ENCODE measurements at places on chromosomes 7 and 10.

DNA sequence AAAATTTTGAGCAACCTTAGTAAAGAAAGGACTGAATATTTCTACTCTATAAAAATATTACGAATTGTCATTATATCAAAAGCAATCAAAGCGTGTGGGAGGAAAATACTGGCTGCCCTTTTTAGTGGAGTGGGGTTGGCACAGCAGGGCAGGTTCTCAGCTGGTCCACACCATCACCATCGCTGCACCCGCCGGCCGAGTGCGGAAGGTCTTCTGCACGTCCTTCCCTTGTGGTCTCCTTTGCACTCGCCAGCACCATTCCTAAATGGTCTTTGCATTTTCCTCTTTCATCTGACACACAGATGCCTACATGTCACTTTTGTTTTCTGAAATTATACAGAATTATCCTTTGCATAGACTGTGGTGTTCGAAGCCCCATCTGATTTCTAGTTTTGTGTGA is 116.6 kb upstream of the LANCL2 start:
- DNase-seq, result no peak

- DNase-seq, result no peak
Observed at GRCh38 chr10:109993551-109994330, 14.0 kb upstream of the ADD3 start.

- DNase-seq, result no peak
Observed at GRCh38 chr10:90398566-90398965, 459.3 kb downstream of the HTR7 start.

GRCh38 chr10:24969841-24970281 is 17.5 kb upstream of the PRTFDC1 start:
- DNase-seq, result no peak

DNA sequence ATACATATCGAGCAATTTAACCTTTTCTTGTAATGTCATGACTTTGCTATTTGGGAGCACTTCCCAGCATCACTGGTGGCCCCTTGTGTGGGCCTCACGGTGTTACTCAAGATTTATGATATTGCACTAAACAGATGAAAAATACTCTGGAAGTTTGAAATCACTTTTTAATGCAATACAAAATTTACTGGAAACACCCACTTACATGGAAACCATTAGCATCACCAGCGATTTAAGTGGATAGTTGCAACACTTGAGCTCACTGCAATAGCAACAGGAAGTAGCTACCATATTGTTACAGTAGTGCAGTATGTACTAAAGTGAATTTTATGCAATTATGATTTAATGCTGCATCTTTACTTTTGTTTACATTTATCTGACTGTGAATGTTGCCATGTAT is 184.4 kb downstream of the MDFIC start:
- DNase-seq, result no peak

GRCh38 chr10:94035982-94036765 is 42.4 kb downstream of the PLCE1 start:
- peak; percentile 47 for DNase-seq

- no peak for DNase-seq
Observed at GRCh38 chr10:12369982-12370381, 20.6 kb downstream of the CAMK1D start.

DNA sequence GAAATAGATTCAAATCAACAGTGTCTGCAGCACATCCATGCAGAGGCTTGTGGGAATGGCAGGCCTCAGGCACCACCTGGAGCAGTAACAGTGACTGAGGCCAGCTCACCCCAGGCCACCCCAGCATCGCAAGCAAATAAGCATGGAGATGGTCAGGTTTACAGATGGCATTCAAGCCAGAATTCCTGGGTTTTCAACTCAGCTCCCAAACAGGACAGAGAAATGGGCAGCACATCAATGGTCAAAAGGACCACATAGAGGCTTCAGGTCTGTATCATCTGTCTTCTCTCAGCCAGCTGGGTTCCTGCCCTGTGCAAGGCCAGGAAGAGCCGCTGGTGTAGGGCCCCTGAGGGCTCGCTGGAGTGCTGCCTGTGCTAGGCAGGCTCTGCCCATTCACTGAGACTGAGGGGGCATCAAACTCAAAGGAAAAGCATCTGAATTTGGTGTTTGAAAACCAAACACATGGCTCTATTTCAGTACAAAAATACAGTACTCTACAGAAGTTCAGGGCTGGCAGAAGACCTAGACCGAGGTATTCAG is 112.5 kb downstream of the KMT2E start:
- DNase-seq, result no peak

DNA sequence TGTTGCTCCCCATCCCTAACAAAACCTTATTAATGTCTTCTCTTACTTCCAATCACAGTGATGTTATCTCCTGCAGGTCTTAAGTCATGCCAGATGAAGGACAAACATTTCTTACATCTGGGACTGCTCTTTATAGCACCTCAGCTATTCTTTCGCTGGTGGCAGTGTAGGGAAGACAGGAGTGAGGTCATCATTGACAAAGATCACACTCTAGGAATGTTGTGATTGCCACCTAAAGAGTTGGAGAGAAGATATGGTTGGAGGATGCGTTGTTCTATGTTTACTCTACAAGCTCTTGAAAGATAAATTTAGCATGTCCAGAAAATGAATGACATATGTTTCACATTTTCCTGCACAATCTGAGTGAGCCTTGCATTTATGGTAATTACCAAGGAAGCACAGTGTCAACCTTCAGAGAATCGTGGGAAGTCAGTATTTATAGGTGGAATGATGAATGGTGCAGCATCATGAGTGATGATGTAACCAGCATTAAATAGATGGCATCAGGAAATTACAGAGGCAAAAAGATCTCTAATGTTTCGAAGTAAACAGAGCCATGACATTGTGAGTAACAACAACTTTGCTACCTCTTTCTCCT is 188.1 kb upstream of the STEAP1 start:
- DNase-seq, result no peak

- no peak for DNase-seq
Observed at GRCh38 chr7:110929480-110930249, 161.3 kb upstream of the LRRN3 start.

DNA sequence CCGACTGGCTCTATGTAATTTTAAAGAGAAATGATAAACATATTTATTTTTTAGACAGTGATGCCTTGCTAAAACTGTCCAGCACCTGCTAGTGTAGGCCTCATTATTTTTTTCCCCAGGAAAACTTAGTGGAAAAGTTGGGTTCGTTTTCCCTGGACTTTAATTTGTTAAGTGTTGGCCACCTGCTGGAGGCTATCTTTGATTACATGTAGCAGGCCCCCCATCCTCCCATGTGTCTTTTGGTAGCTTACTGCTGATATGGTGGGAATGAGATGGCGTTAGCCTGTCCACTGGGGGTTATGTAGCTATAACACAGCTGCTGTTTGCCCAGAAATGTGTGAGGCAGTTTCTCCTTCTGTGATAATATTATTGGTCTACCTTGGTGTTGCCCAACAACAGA is 265.0 kb downstream of the SORCS3 start:
- no peak for DNase-seq

DNA sequence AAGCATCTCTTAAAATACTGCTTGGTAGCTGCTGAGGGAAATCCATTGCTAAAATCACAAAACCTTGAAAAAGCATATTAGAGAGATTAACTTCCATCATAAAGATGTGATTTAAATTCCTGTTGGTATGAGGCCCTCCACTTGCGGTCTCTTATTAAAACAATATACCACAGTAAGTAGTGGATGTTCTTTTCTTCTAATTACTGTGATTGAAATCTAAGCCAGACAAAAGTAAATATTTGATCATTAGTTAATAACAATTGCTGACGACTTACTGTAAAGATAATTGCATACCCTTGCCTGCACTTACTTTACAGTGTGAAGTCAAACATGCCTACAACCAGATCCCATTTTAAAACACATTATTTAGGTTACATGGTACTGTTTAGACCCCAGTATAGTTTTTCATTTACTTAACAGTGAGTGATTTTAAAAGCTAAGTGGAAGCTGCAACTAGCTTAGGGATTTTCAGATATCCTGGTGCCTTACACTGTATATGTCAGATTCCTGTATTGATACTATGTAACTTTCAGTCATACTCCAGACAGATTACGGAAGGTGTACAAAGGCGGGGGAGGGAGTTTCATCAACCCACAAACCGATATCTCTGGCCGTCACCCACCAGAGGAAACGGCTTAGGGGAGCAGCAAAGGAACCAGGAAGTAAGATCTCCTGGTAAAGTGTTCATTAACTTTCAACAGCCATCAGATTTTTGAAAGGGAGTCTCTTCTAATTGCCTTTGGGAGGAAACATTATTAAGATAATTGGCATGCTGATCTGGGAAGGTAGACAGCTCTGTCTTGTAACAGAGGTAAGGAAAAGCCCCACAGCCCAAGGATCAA is 986 bp downstream of the NRP1 start:
- DNase-seq, result peak; percentile 26

DNA sequence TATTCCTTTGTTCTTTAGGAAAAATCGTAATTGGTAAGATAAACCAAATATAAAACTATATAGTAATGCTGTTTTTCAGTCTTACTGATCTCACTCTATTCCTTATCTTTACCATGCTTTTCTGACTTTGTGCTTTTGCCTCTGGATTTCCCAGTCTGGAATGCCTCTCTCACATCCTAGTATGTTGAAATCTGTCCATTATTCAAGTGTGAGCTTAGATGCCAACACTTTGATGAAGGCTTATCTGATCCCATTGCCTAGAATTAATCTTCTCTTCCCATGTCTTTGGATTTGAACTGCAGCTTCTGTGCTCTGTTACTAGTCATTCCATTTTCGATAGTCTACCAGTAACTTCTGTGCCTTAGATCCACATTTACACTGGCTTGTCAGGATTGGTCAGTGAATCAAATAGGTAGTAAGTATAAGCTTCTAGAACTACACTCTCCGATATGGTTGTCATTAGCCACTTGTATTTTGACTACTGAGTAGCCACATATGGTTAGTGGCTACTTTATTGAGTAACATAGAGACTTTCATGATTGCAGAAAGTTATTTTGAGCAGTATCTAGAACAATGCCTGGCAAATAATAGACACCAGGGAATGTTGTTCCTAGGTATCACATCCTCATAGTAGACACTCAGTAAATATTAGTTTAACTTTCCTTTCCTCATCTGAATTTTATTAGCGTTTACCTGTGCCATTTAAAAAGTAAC is 92.9 kb downstream of the BMPR1A start:
- DNase-seq, result no peak

DNA sequence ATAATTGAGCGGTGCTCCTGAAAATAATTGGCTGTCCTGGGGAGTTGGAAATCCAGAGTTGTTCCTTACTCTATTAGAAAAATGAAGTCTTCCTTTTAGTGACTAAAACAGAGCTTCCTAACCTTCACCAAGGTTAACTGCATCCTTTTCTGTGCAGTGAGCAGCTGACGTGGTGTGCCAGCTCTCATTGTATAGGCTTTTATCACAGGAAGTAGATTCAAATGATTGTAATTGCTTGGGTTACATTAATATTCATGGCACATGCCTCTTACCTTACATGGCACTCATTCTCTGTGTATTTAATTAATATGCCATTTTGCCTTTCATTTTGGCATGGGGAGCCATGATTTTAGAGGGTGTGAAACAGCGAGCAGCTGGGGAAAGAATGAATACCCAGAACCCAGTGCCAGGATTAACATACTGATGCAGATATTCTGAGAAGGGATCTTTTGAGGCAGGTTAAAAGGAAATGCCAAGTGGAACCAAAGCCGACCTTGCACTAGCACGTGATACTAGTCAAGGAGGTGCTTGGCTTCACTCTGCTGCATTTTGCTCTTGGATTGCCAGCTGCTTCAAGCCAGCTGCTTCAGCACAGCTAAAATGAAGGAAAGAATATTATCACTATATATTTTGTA is 115.3 kb downstream of the ST7 start:
- DNase-seq, result peak; percentile 82

DNA sequence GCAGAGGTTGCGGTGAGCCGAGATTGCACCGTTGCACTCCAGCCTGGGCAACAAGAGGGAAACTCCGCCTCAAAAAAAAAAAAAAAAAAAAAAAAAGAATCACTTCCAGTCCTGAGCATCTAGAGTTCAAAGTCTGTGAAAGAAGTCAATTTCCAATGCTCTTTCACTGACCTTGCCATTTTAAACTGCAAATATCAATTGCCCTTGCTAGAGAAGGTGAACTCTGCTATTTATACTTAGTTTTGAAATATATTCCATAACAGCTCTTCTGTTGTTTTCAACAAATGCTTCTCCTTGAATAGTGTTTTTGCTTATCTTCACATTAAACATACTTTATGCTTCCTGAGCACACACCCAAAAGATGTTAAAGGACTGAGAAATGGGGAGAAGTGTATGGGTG is 331.3 kb downstream of the PHTF2 start:
- no peak for DNase-seq

DNA sequence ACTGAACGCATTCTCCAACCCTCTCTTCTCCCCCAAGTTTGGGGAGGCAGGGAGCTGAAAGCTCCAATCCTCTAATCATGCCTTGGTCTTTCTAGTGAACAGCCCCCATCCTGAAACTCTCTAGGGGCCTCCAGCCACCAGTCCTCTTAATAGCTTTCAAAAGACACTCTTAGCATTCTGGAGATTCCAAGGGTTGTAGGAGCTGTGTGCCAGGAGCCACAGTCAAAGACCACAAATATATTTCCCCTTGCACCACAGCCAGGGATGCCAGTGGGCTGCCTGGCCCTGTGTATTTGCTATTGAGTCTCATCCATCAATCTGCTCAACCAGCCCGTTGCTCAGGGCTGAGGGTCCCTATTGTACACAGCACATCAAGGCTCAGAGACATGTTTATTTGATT is 18.5 kb upstream of the MLXIPL start:
- DNase-seq, result no peak

- no peak for DNase-seq
Observed at GRCh38 chr10:34821587-34822585, 6.8 kb upstream of the PARD3 start.

DNA sequence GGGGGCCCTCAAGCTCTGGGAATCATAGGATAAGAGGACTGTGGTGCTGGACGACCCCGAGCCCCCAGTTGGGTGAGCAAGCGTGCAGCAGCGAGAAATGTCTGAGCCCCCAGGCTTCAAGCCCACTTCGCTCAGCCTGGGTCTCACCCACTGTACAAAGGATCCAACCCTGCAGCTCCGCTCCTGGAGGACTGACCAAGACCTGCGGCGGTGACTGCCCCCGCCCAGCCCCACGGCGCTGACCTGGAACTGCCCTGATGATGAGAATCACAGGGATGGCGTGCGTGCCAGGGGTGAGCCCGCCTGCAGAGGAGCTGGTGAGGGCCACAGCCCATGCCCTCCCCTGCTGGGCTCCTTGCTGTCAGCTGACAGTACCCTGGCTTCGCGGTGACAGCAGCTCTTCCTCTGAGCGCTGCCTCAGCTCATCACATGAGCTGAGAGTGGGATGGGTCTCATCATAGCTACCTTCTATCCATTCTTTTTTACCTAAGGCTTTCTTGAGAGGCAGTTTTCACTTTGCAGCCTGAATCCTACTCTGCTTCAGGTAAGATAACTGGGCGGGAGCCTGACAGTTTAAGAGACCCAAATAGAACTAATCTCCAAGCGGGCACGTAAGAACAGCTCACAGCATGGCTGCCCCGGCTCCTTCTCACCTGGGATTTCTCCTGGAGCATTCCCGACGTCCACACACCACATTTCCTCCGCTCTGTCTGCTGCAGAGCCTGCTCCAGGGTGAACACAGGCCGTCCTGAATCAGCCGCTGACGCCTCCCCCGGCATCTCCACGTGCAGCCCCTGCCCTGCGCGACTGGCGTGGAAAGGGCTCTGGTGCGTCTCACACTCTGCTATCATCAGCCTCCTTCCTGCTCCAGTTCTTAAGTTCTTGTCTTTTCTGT is 329.9 kb downstream of the PTPRN2 start:
- no peak for DNase-seq

- no peak for DNase-seq
Observed at GRCh38 chr10:132861884-132862461, 76.0 kb upstream of the NKX6-2 start.
